Heart right ventricle (tissue), 16 donors: ENCODE measurements at places on chromosomes 5 and 9. TPM values are rescaled to one million over a fixed set of nuclear protein-coding genes. Genes with fewer than 3 reads are reported as not detected.

The C5orf46 gene
- 10.9 TPM for total RNA-seq

The QSOX2 gene
- 7.8 TPM for total RNA-seq

The WNK2 gene
- 224 TPM for total RNA-seq

The LECT2 gene
- not detected for total RNA-seq

The ANKRD18B gene
- 0.19 TPM for total RNA-seq

The ZNF366 gene
- total RNA-seq: 5.3 TPM

The TRIM14 gene
- total RNA-seq: 2.5 TPM

DNA sequence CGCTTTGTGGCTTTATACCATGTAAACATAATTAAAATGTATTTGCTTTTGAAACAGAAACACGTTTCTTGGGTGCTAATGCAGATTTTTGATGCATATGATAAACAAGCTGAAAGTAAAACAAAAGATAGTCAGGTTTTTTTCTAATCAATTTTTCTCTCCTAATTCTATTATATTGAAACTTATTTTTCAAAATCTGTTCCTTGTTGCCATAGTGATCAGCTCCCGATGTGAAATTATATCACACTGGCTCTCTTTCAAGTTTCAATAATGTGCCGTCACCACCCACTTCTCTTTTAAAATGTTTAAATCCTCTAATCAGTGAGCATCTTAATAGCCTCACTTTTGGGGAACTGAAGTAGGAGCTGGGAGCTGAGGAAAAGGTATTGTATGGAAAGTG lies 36.4 kb upstream of the DAPK1 start:
- DNase-seq: no peak

- DNase-seq: no peak
These were observed 1187.8 kb downstream of the CDH9 start for GRCh38 chr5:25850581-25850980.

DNA sequence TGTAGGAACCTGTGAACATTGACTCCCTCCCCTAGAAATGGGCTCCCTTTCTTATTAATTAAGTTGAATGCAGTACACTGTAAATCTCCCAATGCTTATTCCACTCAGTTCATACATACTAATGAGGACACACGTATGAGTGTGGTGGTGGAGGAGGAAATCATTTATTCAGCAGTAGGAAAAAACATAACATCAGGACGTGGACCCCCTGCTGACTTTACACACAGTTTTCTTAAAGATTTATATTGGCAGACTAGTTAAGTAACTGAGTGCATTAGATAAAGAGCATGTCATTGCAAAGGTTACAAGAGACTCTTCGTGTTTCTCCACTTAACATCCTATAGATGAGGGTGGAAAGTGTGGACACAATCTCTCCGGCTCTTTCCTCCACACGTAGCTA lies 37.8 kb upstream of the SEMA6A start:
- DNase-seq: no peak

DNA sequence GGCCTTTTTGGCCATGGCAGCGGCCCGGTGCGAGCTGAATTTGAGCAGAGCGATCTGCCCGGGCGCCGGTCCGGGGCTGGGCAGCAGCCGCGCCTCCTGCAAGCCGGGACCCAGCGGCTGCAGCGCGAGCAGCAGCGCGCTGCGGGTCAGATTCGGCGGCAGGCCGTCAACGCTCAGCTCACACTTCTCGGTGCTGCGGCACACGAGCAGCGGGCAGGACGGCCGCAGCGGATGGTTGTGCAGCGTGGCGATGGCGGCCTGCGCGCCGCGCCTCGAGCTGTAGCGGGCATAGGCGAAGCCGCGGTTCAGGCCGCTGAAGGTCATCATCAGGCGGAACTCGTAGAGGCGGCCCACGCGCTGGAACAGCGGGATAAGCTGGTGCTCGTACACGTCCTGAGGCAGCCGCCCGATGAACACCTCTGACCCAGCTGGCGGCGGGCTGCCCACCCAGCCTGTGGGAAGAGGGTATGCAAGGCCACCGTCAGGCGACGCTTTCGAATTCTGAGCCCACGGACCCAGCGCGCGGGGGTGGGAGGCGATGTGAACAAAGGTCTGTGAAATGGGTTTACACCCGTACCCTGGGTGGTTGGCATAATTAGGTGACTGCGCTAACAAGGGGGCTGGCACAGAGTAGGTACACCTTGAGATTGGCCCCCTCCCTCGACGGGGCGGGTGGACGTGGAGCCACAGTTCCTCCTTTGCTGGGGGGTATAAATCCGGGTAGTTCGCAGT lies 755 bp downstream of the DND1 start:
- peak; percentile 41 for DNase-seq

DNA sequence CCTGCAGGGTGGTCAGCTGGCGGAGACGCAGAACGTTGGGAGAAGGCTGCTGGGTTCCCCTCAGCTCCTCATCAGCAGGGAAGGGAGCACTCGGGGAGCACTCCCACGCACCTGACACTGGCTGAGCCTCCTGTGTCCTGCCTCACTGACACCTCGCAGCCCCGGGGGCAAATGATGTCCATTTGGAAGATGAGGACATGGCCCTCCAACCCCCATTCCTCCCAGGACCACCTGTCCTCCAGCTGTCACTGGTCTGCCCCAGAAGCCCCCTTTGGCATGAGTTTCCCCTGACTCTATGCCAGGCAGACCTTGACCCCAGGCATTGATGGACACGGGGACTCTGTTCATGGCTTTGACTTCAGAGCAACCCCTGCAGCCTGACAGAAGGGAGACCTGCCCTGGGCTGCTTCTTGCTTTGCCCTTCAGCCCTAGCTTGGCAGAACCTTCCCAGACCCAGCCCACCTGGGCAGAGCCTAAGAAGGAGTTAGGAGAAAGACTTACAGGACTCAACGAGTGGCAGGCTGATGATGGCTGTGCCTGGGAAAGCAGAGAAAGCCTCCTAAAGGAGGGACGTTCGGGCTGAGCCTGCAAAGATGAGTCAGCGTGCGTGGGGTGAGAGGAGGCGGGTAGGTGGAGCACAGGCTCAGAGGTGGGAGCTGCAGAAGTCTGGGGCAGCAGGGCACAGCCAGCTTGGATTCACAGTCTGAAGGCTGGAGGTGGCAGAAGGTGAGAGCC lies 90.6 kb downstream of the LMX1B start:
- DNase-seq: no peak

DNA sequence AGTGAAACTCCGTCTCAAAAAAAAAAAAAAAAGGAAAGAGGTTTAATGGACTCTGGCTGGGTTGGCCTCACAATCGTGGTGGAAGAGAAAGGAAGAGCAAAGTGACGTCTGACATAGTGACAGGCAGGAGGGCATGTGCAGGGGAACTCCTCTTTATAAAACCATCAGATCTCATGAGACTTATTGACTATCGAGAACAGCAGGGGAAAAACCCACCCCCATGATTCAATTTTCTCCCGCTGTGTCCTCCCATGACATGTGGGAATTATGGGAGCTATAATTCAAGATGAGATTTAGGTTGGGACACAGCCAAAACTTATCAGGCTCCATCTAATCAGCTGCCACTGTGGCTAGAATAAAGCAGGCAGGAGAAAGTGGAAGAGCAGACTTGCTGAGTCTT lies 610.4 kb upstream of the NUDT12 start:
- DNase-seq: no peak

GRCh38 chr9:34126207-34127034 lies at the start of gene DCAF12:
TSS of gene DCAF12 (minus strand) at chr9:34126698. CDS start at chr9:34126431, 267 bp downstream.
- DNase-seq: peak; percentile 94

GRCh38 chr5:1762883-1763547 lies 36.6 kb downstream of the MRPL36 start:
- no peak for DNase-seq

- DNase-seq: no peak
These were observed 93.5 kb upstream of the NR3C1 start for GRCh38 chr5:143496943-143497342.

GRCh38 chr5:14078716-14079115 lies 64.4 kb upstream of the TRIO start:
- no peak for DNase-seq

- DNase-seq: no peak
These were observed 57.4 kb downstream of the CFAP95 start for GRCh38 chr9:69877852-69878514.

- DNase-seq: no peak
These were observed 21.2 kb downstream of the PTGES2 start for GRCh38 chr9:128106181-128106939.

GRCh38 chr9:86903734-86904085 lies 43.6 kb downstream of the GAS1 start:
- no peak for DNase-seq

GRCh38 chr9:91426123-91426745 lies 2.6 kb upstream of the NFIL3 start:
- no peak for DNase-seq

DNA sequence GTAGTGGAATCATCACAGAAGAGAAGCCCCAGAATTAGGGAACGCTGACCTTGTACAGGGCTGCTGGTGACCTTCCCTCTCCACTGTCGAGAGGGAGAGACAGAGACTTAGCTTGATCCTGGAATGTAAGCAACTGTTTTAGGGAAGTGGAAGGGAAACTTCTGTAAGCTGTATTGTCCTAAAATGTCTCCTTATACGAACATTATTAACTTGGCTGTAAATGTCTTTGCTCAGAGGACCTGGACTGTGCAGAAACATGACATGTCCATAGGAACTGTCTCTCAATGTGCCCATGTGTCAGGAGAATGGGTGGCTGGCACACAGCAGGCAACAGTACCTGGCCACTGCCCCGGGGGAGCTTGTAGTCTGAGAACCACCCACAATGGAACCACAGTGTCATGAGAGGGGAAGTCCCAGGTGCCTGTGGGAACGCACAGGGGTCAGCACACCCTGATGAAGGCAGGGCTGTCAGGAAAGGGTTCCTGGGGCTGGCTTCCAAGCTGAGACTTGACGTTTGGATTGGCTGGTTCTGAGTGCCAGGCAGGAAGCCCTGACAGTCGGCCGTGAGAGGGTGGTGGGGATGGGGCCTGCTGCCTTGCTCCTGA lies 34.0 kb downstream of the DAP start:
- no peak for DNase-seq

DNA sequence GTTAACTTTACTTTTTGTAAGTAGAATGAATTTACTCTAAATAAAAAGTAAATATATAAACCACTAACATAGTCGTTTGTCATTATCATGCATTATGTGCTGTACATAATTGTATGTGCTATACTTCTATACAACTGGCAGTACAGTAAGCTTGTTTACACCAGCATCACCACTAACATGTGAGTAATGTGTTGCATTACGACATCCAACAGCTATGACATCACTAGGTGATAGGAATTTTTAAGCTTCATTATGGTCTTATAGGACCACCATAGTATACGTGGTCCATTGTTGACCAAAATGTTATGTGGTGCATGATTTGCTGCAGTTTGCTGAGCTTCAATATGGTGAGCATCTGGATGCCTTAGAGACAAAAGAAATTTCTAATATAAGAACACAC lies 819.1 kb upstream of the GRAMD2B start:
- DNase-seq: no peak

GRCh38 chr9:18921366-18922075 lies 111.5 kb downstream of the SAXO1 start:
- no peak for DNase-seq
